ENCODE measurements at places on chromosomes 2 and 18. TPM values are rescaled to one million over a fixed set of nuclear protein-coding genes. Genes with fewer than 3 reads are reported as not detected.

The AKAIN1 gene
- total RNA-seq: not detected

The SNORC gene
- 0.32 TPM for total RNA-seq

The MDH1B gene
- 0.86 TPM for total RNA-seq

The RGPD3 gene
- 0.11 TPM for total RNA-seq

The FABP1 gene
- total RNA-seq: not detected

The RTTN gene
- total RNA-seq: 25.1 TPM

The FRZB gene
- total RNA-seq: 1.1 TPM

The SKOR2 gene
- total RNA-seq: not detected

The KIF1A gene
- 0.75 TPM for total RNA-seq

The LYG2 gene
- total RNA-seq: not detected

The ANAPC1 gene
- 60.9 TPM for total RNA-seq

The AQP12B gene
- total RNA-seq: not detected

The HOXD11 gene
- total RNA-seq: not detected

The MGAT4A gene
- total RNA-seq: 0.17 TPM

The EIF5B gene
- 13.7 TPM for total RNA-seq

The CDCA7 gene
- total RNA-seq: 14.1 TPM

The LINC00305 gene
- total RNA-seq: not detected

DNA sequence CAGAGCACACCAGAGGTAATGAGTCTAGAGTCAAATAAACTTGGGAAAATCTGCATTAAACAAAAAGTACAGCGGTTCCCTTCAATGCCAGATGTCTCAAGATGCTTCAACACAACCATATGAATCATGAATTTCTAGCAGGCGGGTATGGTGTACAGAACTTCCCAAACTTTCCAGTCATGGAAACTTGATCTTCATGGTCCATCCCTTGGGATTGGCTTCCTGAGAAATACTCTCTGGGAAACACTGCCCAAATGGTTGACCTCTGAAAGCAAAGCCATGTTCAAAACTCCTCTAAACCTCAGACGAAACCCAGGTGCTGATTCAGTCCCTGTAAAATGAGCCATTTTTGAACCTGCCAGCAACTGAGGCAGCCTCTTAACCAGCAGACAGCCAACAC is 16.4 kb upstream of the TMEM247 start:
- DNase-seq: peak; percentile 80

DNA sequence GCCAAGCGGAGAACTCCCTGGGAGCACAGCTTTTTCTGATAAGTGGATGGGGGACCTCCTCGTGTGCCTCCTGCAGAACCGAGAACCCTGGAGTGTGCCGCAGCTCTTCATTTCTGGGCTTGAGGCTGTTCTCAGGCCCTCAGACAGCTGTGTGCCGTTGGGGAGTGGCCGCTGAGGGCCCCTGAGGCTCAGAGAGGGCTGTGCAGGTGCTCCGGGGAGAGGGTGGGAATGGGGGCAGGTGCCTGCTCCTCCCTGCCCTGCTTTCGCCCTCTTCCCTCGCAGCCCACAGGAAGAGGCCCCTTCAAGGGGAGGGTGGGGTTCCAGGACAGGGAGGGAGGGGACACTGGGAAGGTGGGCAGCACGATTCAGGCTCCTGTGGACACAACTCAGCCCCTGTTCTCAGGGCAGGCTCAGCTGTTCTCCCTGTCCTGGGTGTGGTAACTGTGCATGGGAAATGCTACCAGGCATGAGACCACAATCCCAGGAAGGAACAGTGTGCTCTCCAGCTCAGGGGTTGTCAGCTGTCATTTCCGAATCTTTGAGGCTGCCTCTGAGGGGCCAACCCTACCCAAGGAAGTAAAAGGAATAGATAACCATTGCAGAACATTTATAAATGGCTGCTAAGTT is 11.3 kb downstream of the LCT start:
- DNase-seq: peak; percentile 82

GRCh38 chr18:50161597-50162205 is 33.2 kb downstream of the MYO5B start:
- no peak for DNase-seq

GRCh38 chr2:21367421-21367820 is 243.7 kb downstream of the TDRD15 start:
- no peak for DNase-seq

DNA sequence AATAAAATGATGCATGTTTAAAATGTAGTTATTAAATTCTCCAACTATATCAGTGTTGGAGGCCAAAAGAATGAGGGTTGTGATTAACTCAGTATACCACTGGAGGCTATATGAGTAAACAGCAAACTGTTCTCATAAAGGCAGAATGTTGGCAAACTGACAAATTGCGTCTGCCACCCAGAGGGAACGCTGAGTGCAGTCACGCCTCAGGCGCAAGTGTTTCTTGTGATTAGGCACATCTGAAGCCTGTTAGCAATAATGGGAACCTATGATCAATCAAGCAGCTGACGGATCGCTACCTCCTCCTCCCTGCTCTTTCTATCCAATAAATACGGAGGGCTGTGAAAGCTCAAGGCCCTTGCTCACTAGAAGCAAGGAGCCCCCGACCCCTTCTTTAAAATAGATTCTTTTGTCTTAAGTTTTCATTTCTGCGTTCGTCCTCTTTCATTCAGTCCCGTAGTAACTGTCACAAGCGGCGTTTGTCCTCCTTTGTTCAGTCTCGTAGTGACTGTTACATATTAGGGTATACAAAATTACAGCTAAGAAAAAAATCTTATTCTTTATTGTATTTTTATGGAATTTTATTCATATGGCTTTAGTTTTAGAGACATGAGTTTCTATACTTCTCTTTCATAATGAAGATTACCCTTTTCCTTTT is 16.3 kb upstream of the RMND5A start:
- DNase-seq: peak; percentile 67

DNA sequence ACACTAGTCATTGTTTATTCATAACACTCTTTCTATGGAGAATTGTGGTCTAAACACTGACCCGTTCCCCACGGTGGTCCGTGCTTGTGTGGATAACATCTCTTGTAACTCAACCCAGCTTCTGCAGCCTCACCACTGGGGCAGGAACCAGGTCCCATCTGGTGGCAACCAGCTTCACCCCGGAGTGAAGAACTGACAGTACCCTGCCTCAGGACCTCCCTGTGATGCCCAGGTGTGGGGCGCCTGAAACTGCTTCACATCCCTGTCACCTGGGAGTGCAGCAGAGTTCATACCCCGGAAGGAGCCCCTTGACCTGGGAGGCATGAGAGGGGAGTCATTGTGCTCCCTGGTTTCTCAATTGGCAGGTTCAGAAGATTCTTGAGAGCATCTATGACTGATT is 81.1 kb downstream of the LONRF2 start:
- no peak for DNase-seq

DNA sequence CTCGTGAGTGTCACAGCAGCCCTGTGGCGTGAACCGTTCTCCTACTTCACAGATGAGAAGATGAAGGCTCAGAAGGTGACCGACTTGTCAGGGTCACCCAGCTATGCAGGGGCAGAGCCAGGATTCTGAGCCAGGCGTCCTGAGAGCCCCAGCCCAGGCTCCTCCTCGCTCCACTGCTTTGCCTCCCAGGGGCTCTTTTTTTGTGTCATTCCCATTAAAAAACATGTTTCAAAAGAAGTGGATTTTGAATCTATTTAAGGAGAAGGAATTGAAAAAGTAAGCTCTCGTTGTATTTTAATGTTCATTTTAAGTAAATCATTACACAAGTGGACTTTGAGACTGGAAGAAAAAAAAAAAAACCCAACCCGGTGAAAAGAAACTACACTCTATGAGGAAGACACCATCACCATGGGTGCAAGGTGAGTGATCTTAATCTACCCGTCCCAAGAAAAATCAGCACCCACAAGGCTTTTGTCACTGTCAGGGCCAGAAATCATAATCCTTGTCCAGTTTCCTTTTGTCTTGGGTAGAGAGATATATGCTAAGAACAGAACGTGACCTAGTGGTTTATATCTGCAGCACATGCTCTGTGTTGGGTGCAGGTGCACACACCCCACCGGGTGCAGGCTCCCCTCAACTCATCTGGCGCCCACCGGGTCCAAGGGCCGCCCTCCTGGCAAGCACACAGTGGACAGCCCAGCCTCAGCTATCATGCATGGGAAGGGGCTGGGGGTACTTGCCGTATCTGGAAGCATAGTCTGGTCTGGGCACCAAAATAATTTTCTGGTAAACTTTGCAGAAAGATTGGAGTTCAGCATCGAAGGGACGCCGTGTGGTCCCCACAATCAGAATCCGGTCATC is 73.5 kb upstream of the ASB18 start:
- DNase-seq: no peak

GRCh38 chr2:99678625-99679024 is 188.8 kb upstream of the REV1 start:
- no peak for DNase-seq

DNA sequence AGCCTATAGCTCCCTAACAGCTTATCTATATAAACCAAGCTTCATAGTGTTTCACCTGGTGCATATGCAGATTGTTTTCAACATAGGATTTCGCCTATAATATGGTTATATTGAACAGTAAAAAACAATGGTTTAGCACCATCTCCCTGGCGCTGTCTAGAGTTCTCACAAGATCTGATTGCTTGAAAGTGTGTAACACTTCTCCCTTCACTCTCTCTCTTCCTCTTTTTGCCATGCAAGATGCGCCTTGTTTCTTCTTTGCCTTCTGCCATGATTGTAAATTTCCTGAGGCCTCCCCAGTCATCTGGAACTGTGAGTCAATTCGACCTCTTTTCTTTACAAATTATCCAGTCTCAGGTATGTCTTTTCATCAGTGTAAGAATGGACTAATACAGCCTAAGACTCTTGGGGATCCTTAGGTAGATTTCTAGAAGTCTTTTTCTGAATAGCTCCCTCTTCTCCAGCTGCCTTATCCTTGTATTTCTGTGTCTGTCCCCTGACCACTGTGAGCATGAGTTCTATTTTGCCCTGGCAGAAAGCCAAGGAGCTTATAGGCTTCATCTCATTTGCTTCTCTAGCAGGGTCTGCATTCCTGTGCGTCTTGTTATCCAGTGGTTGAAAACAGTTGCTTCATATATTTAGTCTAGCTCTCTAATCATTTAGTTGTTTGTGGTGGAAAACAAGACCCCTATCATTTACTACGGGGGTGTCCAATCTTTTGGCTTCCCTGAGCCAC is 401.6 kb downstream of the GPD2 start:
- no peak for DNase-seq

DNA sequence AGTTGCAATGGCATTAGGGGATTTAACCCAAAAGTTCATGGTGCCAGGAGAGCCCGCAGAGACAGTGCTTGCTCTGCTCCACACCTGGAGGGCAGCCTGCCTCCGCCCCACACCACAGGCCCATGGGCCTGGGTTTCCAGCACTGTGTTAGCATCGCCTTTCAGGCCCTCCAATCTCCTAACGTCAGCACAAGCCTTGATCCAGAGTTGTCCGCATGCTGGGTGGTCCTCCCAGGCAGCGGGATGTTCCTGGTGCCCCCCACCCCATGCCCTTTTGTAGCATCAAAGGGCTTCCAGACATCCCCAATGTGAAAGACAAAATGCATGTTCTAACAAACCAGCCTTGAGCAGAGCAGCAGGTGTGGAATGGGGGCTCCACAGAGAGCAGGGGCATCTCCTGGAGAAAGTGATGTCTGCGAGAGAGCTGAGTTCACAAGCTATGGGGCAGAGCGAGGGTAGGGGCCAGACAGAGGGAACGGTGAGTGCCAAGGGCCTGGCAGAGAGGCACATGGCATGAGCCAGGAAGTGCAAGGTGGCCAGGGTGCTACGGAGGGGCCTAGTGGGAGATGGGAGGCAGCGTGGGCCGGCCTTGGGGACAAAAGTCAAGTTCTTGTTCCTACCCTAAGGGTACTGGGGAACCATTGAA is 119.2 kb downstream of the CYP26B1 start:
- no peak for DNase-seq

DNA sequence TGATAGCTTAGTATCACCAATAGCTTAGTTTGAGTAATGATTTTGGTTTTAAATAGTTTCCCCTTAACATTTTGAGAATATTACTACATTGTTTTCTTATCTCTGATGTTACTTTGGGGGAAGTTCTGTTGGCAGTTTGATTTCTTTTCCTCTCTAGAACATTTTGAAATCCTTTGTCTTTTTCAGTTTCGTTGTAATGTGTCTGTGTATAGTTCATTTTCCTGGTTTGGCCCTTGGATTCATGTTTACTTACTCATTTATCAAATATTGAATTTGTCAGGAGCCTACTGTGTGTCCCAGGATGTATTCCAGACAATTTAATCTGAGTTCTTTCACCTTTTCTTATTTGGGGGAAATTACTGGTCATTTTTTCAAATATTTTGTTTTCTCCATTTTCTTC is 16.7 kb downstream of the ANKRD12 start:
- DNase-seq: no peak

DNA sequence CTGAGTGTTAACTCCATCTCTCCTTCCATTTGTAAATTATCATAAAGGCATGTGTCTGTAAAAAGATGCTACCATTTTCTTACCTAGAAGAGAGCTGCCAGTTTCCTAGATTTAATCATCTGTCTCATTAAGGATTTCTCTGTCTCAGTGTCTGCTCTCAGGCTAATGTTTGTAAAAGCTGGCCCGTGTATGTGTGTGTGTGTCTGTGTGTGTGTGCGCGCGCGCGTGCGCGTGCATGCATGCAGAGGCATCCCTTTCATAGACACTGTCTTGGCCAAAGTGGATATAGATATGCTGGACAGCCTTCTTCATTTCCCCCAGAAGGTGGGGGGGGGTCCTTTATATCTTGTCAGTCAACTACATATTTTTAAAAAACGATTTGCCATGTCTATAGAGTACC is 18.9 kb downstream of the MGAT5 start:
- no peak for DNase-seq

DNA sequence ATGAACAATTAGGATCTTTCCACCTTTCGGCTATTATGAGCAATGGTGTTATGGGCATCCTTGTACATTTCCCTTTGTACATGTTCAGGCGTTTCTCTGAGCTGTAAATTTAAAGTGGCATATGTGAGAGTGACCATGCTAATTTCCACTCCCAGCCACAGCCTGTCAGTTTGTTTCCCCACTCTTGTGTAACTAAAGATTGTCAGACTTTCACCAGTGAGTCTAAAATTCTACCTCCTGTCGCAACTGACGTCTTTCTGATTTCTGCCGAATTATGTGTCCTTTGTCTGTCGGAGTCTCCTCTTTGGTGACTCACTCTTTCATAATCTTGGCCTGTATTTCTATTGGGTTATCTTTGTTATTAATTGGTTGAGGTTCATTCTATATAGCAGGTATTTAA is 50.7 kb downstream of the TRAPPC12 start:
- no peak for DNase-seq

- peak; percentile 97 for DNase-seq
Observed at GRCh38 chr2:101500860-101501259, 25.9 kb upstream of the RFX8 start.

DNA sequence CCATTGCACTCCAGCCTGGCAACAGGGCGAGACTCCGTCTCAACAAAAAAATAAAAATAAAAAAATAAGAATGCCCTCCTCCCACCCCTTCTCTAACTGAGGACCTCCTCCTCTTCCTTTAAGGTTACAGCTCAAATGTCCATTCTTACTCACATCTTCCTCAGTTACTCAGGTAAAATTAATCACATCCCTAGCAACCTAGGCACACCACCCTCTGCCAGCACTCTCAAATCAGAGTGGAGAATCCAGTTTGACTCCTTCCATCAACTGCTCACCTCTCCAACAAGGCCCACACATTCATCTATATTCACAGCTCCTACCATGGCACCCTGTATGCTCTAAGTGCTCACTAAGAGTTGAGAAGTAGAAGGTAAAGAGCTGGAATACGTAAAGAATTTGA is 254.3 kb downstream of the ZEB2 start:
- no peak for DNase-seq

GRCh38 chr2:156486147-156486546 is 50.0 kb downstream of the GPD2 start:
- peak; percentile 94 for DNase-seq
